A375 (cell line): ENCODE measurements at places on chromosomes 13 and 19. TPM values are rescaled to one million over a fixed set of nuclear protein-coding genes. Genes with fewer than 3 reads are reported as not detected.

KLK1 gene
- total RNA-seq, result not detected in 2 replicates

CD70 gene
- total RNA-seq, result 93.9 and 116 TPM in 2 replicates

SLC27A1 gene
- 28.9 and 32.2 TPM in 2 replicates for total RNA-seq

SYCN gene
- not detected in 2 replicates for total RNA-seq

LACC1 gene
- total RNA-seq, result 2.5 and 2.9 TPM in 2 replicates

FUT2 gene
- total RNA-seq, result not detected in 2 replicates

PRR12 gene
- total RNA-seq, result 7.6 and 10.9 TPM in 2 replicates

KLHL1 gene
- 0.03 TPM in 1 of 2 replicates, not detected in the other for total RNA-seq

CGB2 gene
- total RNA-seq, result not detected in 2 replicates

FLT3LG gene
- total RNA-seq, result 3.3 and 6.1 TPM in 2 replicates

FAM216B gene
- total RNA-seq, result not detected in 2 replicates

C19orf38 gene
- total RNA-seq, result 0.48 TPM in 1 of 2 replicates, not detected in the other

MBD3L3 gene
- total RNA-seq, result not detected in 2 replicates

ADGRE3 gene
- total RNA-seq, result not detected in 2 replicates

RGL3 gene
- 12.2 and 17.9 TPM in 2 replicates for total RNA-seq

TNNT1 gene
- 82.8 and 83.9 TPM in 2 replicates for total RNA-seq

CEACAM6 gene
- not detected in 2 replicates for total RNA-seq

CACNG8 gene
- 2.3 and 2.6 TPM in 2 replicates for total RNA-seq

EID2B gene
- total RNA-seq, result 7.3 and 11.8 TPM in 2 replicates

ZNF761 gene
- total RNA-seq, result 4.5 and 5.5 TPM in 2 replicates

CDC16 gene
- 23.1 and 28.8 TPM in 2 replicates for total RNA-seq

RFX1 gene
- total RNA-seq, result 7.1 and 9.0 TPM in 2 replicates

NTN5 gene
- 0.21 TPM in 1 of 2 replicates, not detected in the other for total RNA-seq
